ENCODE measurements at places on chromosomes 1 and 21. TPM values are rescaled to one million over a fixed set of nuclear protein-coding genes. Genes with fewer than 3 reads are reported as not detected.

- no peak for DNase-seq
Observed at GRCh38 chr1:78054559-78054958, 8.8 kb downstream of the GIPC2 start.

- no peak for DNase-seq
Observed at GRCh38 chr21:25708467-25709065, 26.1 kb downstream of the ATP5PF start.

DNA sequence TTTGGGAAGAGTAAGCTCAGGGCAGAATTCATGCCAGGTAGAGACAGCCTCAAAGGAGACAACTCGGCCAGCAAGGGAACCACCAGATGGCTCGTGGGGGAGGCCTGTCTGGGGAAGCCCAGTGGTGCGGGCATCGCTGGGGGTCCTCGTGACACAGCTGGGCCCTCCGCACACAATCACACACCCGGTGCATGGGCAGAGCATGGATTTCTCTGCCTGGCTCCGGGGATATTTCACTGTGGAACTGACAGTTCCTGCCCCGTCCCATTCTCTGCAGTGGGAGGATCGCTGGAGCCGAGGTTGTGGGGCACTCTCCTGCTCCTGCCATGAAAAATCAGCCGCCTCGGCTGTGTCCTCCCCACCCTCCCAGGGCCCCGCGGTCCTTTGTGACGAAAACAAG lies 108.0 kb downstream of the CRYAA start:
- no peak for DNase-seq

SPRR1A gene
- total RNA-seq = not detected

DNA sequence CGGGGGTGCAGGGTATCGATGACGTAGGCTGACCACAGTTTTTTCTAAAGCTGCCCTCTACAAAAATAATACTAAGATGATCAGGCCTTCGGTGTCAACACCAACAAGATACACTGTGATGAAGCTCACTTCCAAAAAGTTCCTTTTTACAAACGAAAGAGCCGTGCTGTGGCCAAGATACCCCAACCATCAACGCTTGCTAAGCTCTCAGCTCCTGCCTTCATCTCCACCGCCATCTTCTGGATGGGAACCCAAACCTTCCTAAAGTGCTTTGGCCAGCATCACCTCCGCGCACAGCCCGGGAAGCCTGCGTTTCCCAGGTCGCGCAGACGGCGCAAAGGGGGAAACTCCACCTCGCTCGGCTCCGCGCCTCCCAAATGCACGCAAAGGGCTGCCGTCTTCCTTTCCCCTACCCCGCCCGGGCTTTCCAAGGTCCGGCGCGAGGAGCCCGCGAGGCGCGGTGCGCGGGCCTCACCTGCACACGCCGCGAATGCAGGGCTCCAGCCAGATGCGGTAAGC lies 541 bp downstream of the USP48 start:
- no peak for DNase-seq

GRCh38 chr1:40421431-40422384 lies 28.6 kb upstream of the ZFP69B start:
- DNase-seq = no peak

DNA sequence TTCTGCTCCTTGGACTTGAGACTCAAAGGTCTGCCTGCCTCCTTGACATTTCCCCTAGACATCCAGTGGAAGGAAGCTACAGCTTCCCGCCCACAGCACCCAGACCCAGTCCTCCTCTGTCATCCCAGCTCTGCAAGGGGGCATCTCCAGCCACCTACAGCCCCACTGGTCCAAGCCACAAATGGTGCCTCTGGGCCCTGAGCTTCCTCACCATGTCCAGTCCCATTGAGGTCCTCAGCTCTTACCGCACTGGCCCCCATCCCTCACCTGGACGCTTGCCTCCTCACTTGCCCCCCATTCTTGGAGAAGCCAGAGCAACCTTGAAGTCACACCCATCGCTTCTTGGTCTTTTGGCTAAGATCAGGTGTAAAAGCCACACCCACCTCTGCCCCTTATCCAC lies 13.2 kb downstream of the PODN start:
- DNase-seq = no peak

- DNase-seq = no peak
Observed at GRCh38 chr1:2209400-2210083, 15.0 kb upstream of the FAAP20 start.

POU3F1 gene
- 9.3 TPM for total RNA-seq

DNA sequence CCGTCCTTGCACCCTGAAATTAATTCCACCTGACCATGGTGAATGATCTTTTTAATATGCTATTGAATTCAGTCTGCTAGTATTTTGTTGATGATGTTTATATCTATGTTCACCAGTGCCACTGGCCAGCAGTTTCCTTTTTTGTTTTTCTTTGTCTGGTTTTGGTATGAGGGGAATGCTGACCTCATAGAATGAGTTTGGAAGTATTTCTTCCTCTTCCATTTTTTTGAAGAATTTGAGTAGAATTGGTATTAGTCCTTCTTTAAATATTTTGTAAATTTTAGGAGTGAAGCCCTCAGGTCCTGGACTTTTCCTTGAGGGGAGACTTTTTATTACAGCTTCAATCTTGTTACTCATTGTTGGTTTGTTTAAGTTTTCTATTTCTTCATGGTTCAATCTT lies 231.6 kb downstream of the MRPL39 start:
- DNase-seq = no peak

GRCh38 chr1:52970149-52970548 lies 43.1 kb downstream of the SCP2 start:
- DNase-seq = no peak

OR2L8 gene
- 0.61 TPM for total RNA-seq

Data from glutamatergic neuron (in vitro differentiated cells).